Urinary bladder (tissue), 4 donors: ENCODE measurements at places on chromosomes 7 and 10. TPM values are rescaled to one million over a fixed set of nuclear protein-coding genes. Genes with fewer than 3 reads are reported as not detected.

- DNase-seq: no peak
These were observed 141.7 kb upstream of the PFKP start for GRCh38 chr10:2925631-2926030.

- DNase-seq: no peak
These were observed 320.5 kb downstream of the PHF14 start for GRCh38 chr7:11294218-11294617.

DNA sequence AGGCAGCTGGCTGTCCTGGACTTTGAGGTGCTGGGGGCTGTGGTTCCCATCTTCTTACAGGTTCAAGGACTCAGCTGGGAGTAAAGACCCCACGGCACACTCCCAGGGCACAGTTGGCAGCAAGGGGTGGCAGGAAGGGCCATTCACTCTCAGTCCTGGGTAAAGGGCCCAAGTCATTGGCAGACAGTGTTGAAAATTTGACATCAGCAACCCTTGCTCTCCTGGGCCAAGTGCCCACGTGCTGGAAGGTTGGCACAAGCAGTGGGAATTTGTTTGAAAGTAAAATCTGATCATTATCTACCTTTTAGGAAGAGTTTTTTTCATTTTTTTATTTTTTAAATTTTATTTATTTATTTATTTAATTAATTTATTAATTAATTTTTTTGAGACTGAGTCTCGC lies 241.6 kb upstream of the MKI67 start:
- DNase-seq: no peak

- no peak for DNase-seq
These were observed 88.5 kb downstream of the AKR1D1 start for GRCh38 chr7:138164804-138165203.

- no peak for DNase-seq
These were observed 44.0 kb downstream of the COL13A1 start for GRCh38 chr10:69845574-69846292.

- DNase-seq: no peak
These were observed 433.2 kb upstream of the MGMT start for GRCh38 chr10:129033790-129034272.

- DNase-seq: no peak
These were observed 219.6 kb downstream of the PTEN start for GRCh38 chr10:88082806-88083596.

GRCh38 chr10:68155615-68156210 lies 46.4 kb downstream of the MYPN start:
- DNase-seq: no peak

GRCh38 chr10:33709008-33709753 lies 374.7 kb upstream of the NRP1 start:
- no peak for DNase-seq

GRCh38 chr10:104267721-104268404 lies 1.1 kb upstream of the GSTO2 start:
- no peak for DNase-seq

GRCh38 chr10:75987616-75988015 lies 556.2 kb downstream of the LRMDA start:
- DNase-seq: no peak

- no peak for DNase-seq
These were observed 168.2 kb downstream of the NRF1 start for GRCh38 chr7:129779602-129780256.

DNA sequence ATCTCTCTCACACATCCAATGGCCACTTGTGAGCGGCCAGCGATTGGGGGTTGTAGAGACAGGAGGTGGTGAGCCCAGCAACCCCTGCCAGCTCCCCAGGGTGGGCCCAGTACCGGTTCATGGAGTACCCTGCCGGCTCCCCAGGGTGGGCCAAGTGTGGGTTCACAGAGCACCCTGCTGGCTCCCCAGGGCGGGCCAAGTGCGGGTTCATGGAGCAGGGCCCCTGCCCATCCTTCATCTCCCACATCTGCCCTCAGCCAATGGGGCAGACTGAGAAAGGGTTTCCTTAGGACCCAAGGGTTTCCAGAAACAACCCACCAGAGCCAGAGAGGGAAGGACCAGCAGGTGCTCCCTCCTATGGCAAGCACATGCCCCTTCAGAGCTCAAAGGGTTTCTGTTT lies 21.4 kb upstream of the SLIT1 start:
- DNase-seq: no peak

DNA sequence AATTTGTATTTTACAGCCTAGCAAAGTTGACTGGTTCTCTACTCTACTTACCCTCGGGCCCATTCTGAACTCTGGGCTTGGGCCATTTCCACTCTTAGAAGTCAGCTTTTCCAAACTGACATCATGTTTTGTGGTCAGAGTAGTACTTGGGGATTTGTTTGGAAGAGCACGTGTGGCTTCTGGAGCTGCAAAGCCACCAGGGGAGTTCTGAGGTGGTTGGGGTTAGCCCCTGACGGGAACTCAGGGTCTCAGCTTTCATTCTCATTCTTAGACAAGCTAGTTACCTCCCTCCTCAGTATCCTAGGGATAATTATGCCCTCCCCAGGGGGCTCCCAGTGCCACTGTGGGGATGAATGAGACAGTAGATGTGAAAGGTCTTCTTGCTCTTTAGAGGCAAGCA lies 647.7 kb upstream of the GALNT17 start:
- no peak for DNase-seq

- no peak for DNase-seq
These were observed 190.3 kb downstream of the TWIST1 start for GRCh38 chr7:18927134-18927533.

DNA sequence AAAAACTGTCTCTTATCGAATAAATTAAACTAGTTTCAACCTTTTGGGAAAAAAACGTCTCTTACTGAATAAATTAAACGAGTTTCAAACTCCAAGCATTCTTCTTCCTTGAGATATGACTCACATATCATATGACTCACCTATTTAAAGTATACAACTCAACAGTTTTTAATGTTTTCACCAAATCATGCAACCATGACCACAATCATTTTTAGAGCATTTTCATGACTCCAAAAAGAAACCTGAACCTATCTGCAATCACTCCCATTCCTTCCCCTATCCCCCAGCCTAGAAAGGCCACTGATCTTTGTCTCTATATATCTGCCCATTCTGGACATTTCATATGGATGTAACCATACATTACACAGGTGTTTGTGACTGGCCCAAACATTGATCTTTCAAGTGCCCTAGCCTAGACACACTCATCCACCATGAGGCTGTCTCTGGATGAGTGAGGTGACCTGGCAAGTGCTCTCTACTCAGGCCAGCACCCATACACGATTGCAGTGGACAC lies 115.3 kb downstream of the PIP4K2A start:
- no peak for DNase-seq

DNA sequence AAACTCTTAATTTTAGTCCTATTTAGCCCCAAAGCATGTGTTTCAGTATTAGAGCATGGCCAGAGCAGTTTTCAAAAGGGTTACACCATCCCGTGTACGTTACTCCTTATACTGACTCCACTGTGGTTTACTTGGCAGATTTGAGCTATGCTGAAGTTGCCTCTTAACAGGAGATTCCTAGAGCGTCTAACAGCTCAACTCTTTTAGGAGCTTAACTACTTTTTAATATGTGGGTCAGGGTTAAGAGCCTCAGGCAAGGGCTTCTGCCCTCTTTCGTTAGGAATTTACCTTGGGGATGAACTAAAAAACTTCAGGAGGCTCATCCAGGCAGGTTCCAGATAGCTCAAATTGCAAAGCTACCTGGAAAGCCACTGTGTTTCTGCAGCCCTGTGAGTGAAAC lies 674.8 kb upstream of the C7orf33 start:
- no peak for DNase-seq

GRCh38 chr7:142862786-142863400 lies 8.0 kb downstream of the EPHB6 start:
- DNase-seq: no peak

DNA sequence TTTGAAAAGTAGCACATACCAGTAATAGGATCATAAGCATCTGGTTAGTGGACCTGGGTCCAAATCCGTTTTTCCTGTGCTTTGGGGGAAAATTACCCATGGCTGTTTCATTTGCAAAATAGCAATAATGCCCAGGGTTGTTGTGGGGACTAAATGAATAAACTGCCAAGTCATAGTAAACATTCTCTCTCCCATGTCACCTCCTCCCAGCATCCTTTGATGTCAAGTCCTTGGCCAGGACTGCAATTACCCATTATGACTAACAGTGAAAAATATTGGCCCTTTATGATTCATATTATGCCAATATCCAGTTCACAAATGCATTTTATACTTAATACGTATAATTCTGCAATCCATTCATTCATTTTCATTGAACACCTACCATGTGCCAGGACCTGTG lies 23.0 kb downstream of the TOMM7 start:
- no peak for DNase-seq

GRCh38 chr7:95904099-95904498 lies 131.7 kb downstream of the DYNC1I1 start:
- DNase-seq: no peak

DNA sequence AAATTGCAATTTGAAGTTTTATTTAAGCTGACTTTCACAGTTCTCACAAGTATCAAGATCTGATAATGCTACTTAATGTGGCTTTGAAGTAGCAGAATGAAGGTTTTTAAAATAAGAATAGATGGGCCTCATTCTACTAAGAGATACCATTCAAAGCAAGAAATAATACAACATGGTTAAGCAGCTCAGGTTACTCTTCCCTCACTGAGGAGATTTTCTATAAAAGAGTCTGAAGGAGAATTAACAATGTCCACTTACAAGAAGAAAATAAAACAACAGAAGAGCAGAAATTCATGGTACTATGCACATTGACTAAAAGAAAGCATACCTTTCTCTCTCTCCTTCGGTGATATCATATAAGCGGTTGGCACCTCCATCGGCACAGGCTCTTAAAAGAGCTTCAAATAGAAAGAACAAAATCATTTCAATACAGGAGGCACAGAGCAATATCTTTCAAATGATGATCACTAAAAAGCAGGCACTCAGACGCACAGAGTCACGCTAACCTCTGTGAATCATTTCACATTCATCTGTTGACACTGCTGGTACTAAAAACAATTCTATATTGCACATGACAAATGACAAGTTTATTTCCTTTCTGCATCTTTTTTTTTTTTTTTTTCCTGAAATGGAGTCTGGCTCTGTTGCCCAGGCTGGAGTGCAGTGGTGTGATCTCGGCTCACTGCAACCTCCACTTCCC lies 153.1 kb downstream of the TPK1 start:
- DNase-seq: no peak

DNA sequence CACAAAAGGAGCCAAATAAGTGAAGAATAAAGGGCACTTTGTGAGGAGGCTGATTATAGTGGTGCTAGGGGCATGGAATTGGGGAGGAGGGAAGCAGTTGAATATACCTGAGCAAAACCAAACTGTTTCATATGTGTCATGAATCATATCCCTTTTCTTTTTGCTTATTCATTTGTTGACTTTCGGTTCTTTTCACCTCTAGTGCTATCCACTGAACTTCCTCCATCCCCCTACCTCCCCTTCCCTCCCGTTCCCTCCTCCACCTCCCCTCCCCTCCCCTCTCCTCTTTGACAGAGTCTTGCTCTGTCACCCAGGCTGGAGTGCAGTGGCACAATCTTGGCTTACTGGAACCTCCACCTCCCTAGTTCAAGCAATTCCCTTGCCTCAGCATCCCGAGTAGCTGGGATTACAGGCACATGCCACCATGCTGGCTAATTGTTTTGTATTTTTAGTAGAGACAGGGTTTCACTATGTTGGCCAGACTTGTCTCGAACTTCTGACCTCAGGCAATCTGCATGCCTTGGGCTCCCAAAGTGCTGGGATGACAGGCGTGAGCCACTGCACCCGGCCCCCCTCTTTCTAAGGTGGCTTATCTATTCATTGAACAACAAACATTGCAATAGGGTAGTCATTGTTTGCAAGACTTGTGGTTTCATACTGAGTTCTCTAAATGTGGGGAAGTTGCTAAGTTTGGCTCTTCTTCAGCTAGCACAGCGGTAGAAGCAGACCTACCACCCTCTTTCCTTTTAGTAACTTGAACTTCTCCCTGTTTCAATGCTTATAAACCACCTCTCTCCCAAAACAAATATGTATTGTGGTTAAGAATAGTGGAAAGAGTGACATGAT lies 150.4 kb upstream of the PRPS1L1 start:
- DNase-seq: no peak

GRCh38 chr7:23216021-23216420 lies 30.6 kb upstream of the GPNMB start:
- DNase-seq: no peak

- no peak for DNase-seq
These were observed 998.1 kb downstream of the LRMDA start for GRCh38 chr10:76429368-76430060.

GRCh38 chr7:65809259-65809981 lies 63.5 kb upstream of the VKORC1L1 start:
- no peak for DNase-seq

DNA sequence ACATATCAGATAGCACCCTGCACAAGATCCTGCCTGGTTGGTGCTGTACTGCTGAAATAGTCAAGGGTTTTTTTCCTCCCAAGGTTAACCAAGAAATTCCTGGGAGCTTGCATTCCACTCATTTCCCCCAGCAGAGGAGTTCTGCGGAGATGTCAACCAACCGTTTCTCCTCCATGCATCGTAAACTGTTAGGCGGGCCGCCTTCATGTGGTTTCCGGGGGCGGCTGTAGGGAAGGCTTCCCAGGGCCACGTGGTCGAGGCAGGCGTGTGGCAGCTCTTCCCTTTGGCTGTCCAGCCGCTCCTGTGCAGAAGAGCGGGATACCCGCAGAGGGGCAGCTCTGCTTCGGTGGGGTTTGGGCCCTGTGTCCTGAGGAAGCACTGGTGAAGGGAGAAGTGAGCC lies 113.7 kb downstream of the RGS10 start:
- DNase-seq: no peak

- DNase-seq: no peak
These were observed 118.6 kb upstream of the PARD3 start for GRCh38 chr10:34933676-34934075.

DNA sequence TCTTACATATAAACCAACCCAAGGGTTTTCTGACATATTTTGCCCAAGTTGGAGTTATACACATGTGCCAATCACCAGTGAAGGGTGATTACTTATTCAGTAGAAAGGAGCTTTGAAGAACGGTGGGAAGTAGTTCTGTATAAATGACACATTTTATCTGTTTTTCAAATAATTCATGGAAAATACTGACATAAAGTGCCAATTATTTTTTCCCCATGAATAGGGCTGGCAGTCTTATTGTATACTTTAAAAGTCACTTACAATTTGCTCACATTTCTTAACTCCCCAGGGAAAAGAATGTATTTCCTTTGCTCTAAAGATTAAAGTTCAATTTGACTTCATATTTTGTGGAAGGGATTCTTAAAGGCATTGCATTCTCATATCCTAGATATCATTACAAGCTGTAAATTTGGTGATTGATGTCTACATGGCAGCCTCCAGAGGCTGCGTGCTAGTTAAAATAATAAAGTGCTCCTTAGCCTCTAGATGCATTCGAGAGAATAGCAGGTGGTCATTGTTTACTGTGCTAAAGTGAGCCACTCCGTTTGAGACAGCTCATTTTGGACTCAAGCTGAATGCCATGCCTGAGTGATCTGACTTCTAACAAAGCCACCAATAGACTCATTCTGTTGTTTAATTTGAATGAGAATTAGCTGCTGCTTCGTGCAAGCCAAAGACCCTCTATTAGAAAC lies 148.8 kb upstream of the NRP1 start:
- DNase-seq: no peak

Gene STOX1
- 2.7 TPM for polyA plus RNA-seq

Gene METTL27
- polyA plus RNA-seq: 1.0 TPM

Gene CALHM3
- polyA plus RNA-seq: not detected

Gene DRGX
- 0.04 TPM for polyA plus RNA-seq

Gene CDH23
- 3.6 TPM for polyA plus RNA-seq

Gene RHBDD2
- 54.1 TPM for polyA plus RNA-seq

Gene GRM3
- polyA plus RNA-seq: not detected

Gene SLC26A4
- 0.37 TPM for polyA plus RNA-seq

Gene INTS15
- 24.6 TPM for polyA plus RNA-seq

Gene CYP3A4
- 0.79 TPM for polyA plus RNA-seq

Gene EGFR
- 16.4 TPM for polyA plus RNA-seq

Gene TLX1
- polyA plus RNA-seq: not detected

Gene ODAD2
- 1.6 TPM for polyA plus RNA-seq

Gene CALHM1
- polyA plus RNA-seq: not detected
